ENCODE measurements at places on chromosomes 7 and 10. TPM values are rescaled to one million over a fixed set of nuclear protein-coding genes. Genes with fewer than 3 reads are reported as not detected.

DNA sequence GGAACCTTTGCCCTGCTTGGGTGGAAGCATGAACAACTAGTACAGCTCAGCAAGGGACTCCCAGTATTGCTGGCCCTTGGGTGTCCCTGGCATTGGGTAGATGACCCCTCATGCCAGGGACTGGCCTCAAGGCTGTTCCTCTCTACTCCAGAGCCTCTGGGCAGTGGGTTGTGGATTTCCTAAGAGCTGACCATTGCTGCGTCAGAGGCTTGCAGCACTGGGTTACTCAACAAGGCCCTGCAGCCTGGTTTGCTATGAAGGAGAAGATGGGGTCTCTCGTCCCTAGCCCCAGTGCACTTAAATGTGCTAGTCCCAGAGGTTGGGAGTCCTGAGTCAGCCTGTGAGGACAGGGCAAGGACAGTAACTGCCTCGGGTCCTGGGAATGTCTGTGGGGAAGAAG lies 2.5 kb downstream of the VSIR start:
- DNase-seq = no peak

DNA sequence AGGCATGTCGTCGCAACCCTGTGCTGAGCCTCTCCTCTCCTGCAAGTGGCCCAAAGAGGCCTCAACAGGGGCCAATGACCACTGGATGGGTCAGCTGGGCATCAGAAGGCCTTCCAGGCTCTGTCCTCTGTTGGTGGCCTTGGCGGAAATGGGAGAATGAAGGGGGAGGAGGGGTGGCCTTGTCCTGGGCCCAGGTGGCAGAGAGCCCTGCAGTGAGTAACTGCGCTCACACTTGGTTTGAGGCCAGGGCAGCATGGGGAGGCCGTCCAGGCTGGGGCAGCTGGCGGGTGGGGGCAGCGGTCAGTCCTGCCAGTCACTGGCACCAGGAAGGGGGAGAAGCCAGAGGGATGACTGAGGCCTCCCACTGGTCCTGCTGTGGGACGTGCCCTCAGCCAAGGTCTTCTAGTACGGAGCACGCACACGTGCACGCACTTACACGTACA lies 59.8 kb downstream of the LHPP start:
- DNase-seq = no peak

The HTR5A gene
- total RNA-seq = not detected

The STEAP1 gene
- total RNA-seq = 2.6 TPM
